ENCODE measurements at places on chromosomes 7 and 10.
A peak's percentile ranks its signal among the peaks of the same experiment; 100 is the strongest.

GRCh38 chr10:119135513-119135881, 30.0 kb downstream of the SFXN4 start:
- no peak for DNase-seq

DNA sequence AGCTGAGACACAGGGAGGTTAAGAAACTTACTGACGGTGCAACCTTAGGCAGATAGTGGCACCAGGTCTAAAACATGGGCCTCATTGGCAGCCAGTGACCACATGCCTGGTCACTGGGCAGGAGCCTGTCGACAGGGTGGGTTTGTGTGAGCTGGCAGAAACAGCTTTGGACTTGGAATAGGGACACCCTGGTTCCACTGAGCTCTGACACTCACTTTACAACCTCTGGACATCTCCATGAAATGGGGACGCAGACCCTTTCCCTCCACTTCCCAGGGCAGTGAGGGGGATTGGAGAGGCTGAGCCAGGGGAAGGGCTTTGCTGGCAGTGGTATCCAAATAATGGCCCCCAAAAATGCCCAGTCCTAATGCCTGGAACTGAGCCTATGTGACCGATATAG, 49.7 kb downstream of the OAT start:
- no peak for DNase-seq

GRCh38 chr7:36898186-36898585, 173.9 kb upstream of the AOAH start:
- DNase-seq: no peak

DNA sequence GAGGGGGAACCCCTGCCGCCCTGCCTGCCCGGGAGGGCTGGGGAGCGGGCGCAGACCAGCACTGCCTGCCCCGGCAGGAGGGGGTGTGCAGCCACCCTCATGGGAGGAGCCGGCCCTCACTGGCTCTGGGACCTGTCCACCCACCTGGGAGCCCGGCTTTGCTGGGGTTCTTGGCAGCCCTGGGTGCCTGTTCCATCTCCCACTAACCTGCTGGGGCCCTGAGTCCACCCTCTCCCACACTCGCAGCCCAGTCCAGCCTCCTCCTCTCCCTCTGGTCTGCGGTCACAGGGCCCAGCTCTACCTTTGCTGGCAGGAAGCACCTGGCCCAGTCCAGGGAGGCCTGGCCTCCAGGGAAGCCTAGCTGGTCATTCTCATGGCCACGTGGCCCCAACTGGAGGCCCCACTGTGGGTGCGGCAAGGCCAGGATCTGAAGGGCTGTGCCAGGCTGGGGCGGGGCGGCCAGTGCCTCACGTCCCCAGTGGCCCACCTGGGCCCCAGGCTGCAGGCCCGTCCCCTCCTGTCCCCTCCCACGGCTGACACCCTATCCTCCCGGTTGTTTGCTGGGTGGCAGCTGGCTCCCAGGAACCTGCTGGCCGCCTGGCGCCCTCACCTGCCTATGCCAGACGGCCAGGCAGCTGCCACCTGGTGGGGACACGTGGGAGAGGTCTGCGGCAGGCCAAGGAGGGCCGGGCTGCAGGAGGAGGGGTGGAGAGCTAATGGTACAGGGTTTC, at the start of gene TMEM184A:
TSS of gene TMEM184A (minus strand) at position 393 of the 731 bp plus-strand sequence. CDS start 721 bp downstream, outside the sequence.
- DNase-seq: peak; percentile 49

DNA sequence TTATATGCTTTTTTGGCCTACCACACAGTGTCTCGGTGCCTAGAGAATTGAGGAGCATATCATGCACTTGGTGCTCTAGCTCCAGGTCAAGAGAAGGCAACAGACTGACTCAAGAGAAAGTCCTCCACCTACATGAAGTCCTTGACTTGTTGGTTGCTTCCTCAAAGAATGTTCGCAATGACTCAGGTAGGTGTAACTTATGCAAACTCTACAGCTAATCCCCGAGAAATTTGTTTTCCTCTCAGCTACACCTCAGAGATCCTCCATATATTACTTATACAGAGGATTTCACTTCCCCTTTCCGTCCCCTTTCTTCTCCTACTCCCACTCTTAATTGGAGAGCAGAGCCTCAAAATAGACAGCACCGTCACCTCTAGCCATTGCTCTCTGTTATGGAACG, 1013.1 kb downstream of the KCNMA1 start:
- no peak for DNase-seq

DNA sequence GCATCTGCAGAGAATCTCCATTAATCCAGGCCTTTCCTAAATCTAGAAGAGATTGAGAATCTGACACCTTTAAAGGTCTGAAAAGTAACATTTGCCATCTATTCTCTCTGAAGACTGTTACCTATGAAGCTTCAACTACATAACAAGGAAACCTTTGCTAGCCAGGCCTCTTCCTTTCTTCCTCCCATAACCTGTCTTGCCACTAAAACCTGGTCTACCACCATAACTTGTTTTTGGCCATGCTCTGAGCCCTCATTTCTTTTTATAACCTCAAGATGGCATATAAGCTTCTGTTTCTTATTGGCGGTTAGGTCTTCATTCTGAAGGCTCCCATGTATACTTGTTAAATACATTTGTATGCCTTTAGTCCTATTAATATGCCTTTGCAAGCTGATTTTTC, 348.4 kb upstream of the MEOX2 start:
- no peak for DNase-seq

DNA sequence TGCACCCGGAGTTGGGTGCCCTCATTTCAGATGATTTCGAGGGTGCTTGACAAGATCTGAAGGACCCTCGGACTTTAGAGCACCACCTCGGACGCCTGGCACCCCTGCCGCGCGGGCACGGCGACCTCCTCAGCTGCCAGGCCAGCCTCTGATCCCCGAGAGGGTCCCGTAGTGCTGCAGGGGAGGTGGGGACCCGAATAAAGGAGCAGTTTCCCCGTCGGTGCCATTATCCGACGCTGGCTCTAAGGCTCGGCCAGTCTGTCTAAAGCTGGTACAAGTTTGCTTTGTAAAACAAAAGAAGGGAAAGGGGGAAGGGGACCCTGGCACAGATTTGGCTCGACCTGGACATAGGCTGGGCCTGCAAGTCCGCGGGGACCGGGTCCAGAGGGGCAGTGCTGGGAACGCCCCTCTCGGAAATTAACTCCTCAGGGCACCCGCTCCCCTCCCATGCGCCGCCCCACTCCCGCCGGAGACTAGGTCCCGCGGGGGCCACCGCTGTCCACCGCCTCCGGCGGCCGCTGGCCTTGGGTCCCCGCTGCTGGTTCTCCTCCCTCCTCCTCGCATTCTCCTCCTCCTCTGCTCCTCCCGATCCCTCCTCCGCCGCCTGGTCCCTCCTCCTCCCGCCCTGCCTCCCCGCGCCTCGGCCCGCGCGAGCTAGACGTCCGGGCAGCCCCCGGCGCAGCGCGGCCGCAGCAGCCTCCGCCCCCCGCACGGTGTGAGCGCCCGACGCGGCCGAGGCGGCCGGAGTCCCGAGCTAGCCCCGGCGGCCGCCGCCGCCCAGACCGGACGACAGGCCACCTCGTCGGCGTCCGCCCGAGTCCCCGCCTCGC, at the start of gene EGFR:
TSS of gene EGFR (plus strand) at position 657 of the 830 bp plus-strand sequence. CDS start 261 bp downstream, outside the sequence.
- no peak for DNase-seq

DNA sequence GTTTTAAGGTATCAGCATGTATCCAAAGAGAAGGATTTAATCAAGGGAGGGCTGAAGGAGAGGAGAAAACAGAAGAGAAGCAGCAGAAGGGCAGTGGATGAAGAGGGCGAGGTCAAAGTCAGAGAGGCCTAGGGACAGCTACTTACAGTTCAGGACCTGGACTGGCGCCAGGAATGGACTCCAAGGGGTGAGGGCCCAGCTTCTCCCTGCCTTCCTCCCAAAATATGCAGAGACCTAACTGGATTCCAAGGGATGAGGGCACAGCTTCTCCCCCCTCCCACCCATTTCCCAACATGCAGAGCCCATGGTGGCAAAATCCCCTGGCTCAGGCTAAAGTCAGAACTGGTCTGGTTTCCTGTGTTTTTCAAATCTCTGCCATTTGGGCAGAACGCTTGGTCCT, 3.4 kb upstream of the TCF7L2 start:
- no peak for DNase-seq

DNA sequence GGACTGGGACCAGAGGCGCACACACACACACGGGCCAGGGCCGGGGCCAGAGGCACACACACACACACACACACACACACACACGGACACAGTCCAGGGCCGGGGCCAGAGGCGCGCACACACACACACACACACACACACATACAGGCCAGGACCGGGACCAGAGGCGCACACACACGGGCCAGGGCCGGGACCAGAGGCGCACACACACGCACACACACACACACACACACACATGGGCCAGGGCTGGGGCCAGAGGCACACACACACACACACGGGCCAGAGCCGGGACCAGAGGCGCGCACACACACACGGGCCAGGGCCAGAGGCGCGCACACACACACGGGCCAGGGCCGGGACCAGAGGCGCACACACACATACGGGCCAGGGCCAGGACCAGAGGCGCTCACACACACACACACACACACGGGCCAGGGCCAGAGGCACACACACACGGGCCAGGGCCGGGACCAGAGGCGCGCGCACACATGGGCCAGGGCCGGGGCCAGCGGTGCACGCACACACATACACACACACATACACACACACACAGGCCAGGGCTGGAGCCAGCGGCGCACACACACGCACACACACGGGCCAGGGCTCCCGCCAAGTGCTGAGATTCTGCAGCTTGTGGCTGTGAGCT, 268.8 kb downstream of the ELFN1 start:
- DNase-seq: no peak

DNA sequence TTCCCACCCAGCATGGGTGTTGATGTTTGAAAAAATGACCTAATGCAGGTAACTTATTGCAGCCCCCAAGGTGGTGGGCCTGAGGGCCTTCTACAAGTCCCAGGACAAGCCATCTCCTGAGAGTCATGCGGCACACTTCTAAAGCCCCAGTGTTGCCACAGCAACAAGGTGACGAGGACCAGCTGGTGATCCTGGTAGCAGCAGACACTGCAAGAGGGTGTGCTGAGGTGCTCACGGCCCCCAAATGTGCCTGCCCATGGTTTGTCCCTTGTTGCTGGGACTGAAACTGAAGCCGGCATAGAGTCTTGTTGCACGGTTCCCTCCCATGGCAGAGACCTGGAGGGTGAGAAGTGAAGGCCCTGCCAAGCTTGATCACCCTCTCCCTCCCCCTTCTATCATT, 333.2 kb upstream of the MGMT start:
- no peak for DNase-seq

- no peak for DNase-seq
Measured at GRCh38 chr7:67251986-67252558, 255.4 kb downstream of the TYW1 start.

DNA sequence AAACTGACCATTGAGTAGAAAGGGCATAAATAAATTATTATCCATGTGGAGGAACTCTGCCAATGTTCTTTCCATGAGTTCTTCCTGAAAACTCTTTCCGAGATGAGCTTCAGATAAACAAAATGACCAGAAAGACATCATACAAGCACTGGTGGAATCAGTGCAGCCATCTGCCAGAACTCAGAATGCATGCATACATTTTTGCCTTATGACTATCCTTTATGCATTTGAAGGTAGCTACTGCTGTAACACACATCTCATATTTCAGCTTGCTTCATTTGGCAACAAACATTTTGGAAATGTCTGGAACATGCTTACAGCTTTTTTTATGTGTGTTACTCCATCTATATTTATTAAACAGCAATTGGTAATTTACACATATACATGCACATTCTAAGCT, 448.9 kb downstream of the PLXDC2 start:
- no peak for DNase-seq

DNA sequence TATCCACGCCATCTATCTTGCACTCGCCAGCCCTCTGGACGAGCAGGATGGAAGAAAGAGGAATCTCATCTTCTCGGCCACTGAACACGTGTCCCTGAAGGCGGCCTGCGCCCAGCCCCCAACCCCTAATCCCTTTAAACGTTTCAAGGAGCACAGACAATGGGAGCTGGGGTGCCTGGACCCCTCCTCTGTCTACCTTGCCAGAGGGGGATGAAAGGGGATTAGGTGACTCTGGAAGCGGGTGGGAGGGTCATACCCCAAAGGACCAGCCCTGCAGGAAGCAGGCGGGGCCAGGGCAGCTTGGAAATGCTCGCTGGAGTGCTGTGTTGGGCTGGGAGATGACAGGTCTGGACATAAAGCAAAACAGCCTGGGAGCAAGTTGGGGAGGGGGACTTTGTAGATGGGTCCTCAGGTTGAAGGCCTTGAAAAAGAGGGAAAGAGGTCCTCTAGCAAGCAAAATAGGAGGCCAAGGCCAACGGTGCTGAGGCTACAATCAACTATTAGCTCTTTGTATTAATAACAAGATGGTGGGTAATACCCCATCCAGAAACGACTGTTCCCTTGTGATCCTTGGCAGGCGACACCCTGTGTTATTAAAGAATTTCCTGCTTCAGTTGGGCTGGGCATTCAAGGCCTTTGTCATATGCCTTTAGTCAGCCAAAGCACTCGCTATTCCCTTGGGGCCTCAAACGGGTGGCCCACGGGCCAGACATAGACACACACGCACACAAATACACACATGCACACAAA, 126.5 kb upstream of the UNC5B start:
- no peak for DNase-seq

- DNase-seq: no peak
Measured at GRCh38 chr7:148708026-148708885, 9.6 kb downstream of the CUL1 start.

DNA sequence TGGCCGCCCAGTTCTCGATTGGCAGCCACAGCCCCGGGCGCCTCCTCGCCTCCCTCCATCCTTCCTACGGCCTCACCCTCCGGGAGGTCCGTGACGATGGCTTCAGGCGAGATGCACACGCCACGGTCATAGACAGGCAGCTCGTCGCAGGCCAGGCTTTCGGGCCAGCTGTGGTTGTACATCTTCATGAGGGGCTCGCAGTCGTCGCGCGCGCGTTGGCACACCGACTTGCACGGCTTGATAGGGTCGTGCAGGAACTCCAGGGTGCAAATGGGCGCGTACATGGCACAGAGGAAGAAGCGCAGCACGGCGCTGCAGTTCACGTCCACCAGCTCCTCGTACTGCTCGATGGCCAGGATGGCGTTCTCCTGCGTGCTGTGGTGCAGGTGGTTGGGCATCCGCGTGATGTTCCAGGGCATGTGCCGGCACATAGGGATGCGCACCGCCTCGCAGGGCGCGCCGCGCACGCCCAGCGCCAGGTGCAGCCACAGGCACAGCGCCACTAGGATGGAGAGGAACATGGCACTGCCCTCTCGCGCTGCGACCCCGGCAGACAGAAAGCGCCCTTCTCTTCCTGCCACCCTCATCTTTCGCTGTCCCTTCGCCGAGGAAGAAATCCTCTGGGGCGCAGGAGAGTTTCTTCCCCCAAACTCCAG, 472 bp downstream of the SFRP4 start:
- no peak for DNase-seq

DNA sequence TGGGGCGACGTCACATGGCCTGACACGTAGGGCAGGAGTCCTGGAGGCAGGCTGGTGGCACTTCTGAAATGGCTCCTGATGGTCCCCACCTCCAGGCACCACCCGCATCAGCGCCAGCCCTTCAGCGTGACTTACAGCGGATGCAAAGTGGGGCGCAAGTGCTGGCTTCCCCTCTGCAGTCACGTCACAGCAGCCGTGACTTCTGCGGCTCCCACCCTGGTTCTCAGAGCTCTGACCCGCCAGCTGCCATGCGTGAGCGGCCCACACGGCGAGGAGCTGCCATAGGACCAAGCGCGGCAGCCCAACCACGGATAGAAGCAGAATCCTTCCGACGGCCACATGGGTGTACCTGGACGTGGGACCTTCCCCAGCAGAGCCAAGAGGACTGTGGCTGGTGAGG, 159.0 kb downstream of the ELFN1 start:
- DNase-seq: no peak
